CD4-positive, alpha-beta T cell treated with Interleukin-17A for 4 hours (primary cell): ENCODE measurements at places on chromosomes 13 and 19.

DNA sequence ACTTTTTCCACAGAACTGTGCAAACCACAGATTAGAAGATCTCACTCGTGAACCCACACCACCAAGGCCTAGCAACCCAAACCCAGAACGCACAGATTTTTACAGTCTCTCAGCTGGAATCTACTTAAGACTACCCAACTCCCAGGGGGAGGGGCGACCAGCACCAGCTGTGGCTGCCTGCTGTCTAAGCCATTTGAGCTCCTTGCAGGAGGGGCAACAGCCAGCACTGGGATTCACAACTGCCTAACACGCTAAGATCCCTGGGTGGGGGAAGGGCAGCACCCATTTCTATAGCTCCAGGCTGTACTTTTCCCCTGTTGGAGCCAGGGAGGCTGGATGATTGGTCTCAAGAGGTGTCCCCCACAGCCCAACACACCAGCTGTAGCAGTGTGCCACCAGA, 368.8 kb downstream of the SUCLA2 start:
- no peak for DNase-seq

- DNase-seq, result no peak
Observed at GRCh38 chr19:48990400-48990799, 2.7 kb downstream of the GYS1 start.

DNA sequence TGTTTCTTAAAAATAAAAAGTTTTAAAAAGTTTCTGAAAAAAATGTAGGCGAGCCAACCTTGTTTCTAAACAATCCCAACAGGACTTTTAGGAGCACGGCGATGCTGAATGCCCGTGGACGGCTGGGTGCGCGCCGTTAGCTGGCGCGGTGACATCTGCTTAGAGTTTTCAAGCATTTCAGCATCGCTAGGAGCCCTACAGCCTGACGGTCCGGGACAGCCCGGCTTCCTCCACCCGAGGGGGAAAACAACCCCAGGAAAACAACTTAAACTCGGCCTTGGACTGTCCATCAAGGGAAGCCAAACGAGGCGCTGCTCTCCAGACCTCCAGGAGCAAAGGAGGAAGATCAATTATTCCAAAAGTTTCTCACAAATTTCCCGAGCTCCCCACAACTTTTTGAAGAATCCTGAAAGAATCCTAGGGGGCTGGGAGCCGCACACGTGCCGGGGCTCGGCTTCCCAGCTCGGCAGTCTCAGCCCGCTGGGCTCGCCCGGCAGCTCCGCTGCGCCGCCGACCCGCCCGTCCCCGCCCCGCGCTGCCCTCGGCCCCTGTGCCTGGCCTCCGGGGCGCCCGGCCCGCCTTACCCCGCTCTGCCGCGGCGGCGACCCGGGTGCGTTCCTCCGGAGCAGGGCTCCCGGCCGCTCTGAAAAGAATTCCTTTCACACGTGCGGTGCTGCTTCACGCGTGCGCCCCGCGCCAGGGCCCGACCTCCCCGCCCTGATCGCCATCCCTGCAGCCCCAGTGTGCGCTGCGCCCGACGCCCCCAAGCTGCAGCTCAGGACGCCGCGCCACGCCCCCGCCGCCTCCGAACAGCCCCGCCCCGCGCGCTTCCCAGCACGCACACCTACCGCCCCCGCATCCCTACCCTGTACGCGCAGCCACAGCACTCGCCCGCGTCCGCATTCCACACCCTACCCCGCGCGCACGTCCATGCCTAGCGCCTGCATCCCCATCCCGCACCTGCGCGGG, at the start of gene GJA3:
Gene GJA3 (minus strand): TSS at position 747 of the 969 bp plus-strand sequence. CDS start 17,764 bp downstream, outside the sequence.
- peak; percentile 67 for DNase-seq

DNA sequence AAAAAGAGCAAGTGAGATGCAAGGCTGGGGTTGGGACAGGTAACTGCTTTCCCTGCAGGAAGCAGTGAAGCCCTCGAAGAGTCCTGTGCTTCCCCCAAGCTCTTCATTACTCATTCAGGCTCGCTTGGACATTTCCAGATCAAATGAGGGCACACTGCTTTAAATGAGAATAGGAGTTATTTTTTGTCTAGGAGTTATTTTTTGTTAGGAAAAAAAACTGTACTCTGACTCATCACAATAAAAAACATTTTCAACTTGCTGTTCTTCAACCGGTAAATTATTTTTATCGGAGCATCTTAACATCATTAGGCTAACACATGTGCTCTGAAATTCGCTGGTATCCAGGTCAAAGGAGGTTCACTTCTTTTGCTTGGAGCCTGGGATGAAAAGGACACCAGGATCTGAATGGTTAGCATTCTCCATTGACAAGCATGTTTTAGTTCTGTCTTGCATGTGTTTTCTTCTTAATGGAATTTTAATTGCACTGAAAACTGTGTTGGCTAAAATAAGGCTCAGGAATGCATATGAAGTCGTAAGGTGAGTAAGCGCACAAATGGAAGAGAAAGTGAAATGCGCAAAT, 80.7 kb upstream of the STK24 start:
- DNase-seq, result no peak
